ENCODE measurements at places on chromosomes 5 and 9. TPM values are rescaled to one million over a fixed set of nuclear protein-coding genes. Genes with fewer than 3 reads are reported as not detected.

DNA sequence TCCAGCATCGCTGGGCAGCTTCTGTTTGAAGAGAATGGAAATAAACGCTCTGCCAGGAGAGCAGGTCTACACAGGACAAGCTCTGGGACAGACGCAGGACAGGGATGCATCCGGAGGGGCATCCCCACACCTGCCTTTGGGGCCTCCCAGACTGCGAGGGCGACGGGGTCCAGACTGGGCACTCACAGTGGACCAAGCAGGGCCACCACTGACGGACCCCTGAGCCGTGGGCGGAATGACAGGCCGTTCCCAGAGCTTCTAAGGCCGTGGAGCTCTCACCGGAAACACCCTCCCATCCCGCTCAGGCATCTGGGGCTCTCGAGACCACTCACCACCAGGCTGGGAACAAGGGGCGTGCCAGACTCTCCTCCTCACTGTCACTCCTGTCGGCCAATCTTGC, 10.5 kb upstream of the TMEM250 start:
- H3K27ac ChIP-seq, result no peak overlapping the region
- H3K36me3 ChIP-seq, result no peaks in the 10 kb centered on the region
- H3K4me1 ChIP-seq, result peaks cover 20% of the 10 kb centered on the region
- H3K4me3 ChIP-seq, result no peak overlapping the region
- H3K27me3 ChIP-seq, result no peaks in the 10 kb centered on the region
- no peak for DNase-seq

DNA sequence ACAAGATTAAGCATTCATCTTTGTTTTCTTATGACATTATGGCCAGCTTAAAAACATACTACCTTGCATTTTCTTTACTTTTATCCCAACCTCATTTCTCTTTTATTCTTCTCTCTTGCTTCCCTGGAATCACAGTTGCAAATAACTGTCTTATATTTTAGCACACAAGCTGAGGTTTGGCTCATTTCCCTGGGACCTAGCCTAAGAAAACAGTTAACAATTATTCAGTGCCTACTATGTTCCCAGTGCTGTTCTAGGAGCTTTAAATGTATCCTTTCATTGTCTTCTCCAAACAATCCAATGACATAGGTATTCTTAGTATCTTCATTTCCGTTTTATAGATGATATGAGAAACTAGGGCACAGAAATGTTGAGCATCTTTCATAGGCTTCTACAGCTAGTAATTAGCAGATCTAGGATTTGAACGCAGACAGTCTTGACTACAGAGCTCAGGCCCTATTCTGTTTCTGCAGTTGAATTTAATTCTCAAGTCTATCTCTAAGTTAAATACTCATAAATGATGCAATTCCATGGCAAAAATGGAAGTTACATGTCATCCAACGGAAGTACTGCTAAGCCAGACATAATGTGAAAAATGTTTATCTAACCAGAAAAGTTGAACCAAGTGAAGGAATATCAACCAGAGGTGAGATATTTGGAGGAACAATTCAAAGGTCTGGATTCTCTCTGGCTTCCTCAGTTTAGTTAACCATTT, 52.3 kb upstream of the MTAP start:
- no peaks in the 10 kb centered on the region for H3K36me3 ChIP-seq
- no peak overlapping the region for H3K4me3 ChIP-seq
- no peak overlapping the region for H3K27ac ChIP-seq
- no peaks in the 10 kb centered on the region for H3K27me3 ChIP-seq

DNA sequence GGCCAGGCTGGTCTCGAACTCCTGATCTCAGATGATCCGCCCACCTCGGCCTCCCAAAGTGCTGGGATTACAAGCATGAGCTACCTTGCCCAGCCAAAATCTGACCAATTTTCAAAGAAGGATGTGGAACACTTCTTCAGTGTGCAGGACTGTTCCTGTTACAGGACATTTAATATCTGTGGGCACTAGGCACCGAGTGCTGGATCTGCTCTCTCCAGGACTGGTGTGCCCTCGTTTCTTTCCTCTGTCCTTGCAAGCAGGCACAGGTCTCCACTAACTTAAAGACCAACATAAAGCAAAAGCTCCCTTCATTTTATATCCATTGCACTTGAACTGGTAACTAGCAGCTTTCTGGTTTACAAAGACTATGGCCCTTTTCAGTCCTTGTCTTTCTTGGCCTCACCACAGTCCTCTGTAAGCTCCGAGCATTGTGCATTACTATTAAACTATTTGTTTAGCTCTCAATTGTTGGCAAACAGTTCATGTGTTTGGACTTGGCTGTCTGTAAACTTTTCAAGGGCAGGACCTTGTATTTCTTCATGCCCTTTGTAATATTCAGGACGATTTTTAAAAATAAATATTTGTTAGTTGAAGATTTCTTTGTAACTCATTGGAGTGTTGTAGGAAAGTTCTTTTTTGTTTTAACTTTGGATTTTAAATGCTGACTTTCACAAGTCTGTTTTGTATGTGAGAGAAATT, 37.3 kb downstream of the ARHGEF28 start:
- H3K4me3 ChIP-seq, result no peak overlapping the region
- no peak overlapping the region for H3K27ac ChIP-seq
- no peak for DNase-seq
- no peaks in the 10 kb centered on the region for H3K4me1 ChIP-seq
- no peaks in the 10 kb centered on the region for H3K36me3 ChIP-seq

DNA sequence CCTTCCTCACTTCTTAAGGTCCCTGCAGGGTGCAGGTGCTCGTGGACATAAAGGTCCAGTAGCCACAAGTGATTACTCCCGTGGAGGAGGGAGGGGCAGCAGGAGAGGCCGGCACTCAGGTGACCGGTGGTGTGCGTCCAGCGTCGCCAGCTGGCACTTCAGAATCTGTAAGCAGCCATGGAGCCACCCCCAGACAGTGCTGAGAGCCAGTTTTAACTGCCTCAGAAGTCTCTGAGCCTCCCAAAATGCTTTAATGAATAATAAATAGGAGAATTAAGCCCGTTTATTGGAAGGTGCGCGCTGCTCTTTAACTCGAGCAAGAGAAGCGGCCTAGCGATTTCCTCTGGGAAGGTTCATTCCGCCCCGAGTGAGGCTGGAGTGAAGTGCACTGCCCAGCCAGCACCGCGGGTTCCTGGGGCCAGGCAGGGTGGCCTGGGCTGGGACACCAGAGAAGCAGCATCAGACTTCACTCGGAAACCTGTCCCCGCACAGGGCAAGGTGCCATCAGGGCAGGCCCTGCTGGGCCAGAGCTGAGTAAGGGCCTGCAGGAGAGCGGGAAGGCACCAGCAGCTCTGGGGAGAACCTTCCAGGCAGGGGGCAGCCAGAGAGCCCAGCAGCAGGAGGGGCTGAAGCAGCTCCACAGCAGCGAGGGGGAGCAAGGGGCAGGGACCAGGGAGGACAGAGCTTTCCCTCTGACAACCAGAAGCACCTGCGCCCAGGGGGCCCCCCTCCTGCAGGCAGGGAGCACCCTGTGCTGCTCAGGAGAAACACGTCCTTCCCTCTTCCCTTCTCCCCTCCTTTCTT, 61.2 kb downstream of the VAV2 start:
- no peak overlapping the region for H3K4me3 ChIP-seq
- DNase-seq, result no peak
- no peak overlapping the region for H3K27ac ChIP-seq

- no peaks in the 10 kb centered on the region for H3K4me1 ChIP-seq
- no peaks in the 10 kb centered on the region for H3K27me3 ChIP-seq
These were observed 27.0 kb downstream of the CNOT8 start for GRCh38 chr5:154885439-154885838.

DNA sequence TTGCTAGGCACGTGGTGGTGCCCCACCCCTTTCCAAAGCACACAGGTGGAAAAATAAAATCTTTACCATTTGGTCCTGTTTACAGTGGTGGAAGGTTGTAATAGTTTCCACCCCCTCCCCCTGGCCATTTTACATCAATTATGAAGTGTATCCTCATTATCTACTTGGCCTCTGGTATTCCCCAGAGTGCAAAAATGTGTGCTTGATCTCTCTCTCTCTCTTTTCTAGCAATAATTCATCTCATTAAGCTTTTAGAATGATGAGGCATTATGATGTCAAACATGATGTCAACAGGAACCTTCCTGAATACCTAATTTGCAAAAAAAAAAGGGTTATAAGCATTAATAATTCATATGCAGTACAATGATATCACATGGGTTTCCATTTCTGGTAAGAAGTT, 3.1 kb downstream of the PDE8B start:
- no peaks in the 10 kb centered on the region for H3K36me3 ChIP-seq
- H3K27me3 ChIP-seq, result no peaks in the 10 kb centered on the region
- no peak overlapping the region for H3K4me3 ChIP-seq
- H3K27ac ChIP-seq, result no peak overlapping the region

DNA sequence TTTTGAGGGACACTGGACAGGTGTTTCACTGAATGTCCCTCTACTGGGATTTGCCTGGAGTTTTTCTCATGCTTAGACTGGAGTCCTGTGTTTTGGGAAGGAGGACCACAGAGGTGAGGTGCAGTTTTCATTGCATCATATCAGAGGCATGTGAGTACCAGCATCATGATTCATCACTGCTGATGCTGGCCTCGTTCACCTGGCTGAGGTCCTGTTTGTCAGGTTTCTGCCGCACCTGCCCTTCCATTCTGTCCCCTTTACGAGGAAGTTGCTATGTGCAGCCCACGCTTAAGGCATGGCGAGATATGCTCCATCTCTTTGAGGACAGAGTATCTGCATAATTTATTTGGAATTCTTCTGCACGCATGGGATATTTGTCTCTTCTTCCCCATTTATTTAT, 162.1 kb downstream of the TENT4A start:
- no peak overlapping the region for H3K27ac ChIP-seq
- no peaks in the 10 kb centered on the region for H3K36me3 ChIP-seq
- no peak for DNase-seq
- no peaks in the 10 kb centered on the region for H3K4me1 ChIP-seq
- H3K4me3 ChIP-seq, result no peak overlapping the region

DNA sequence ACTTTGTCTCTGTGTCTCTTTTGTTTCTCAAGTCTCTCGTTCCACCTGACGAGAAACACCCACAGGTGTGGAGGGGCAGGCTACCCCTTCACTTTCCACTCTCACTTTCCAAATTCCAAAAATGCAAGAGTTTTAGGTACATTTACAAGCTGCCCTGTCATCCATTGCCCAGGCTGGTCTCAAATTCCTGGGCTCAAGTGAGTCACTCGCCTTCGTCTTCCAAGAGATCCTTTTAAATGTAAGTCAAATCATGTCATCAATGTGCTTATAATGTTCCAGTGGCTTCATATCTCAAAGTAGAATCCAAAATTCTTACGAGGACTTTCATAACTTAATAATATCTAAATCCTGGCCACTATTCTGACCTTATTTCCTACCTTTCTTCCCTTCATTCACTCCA, 20.4 kb upstream of the UGCG start:
- no peak overlapping the region for H3K27ac ChIP-seq
- H3K27me3 ChIP-seq, result no peaks in the 10 kb centered on the region
- H3K36me3 ChIP-seq, result no peaks in the 10 kb centered on the region
- H3K4me3 ChIP-seq, result no peak overlapping the region
- H3K4me1 ChIP-seq, result no peaks in the 10 kb centered on the region

- no peaks in the 10 kb centered on the region for H3K36me3 ChIP-seq
- DNase-seq, result no peak
- H3K4me3 ChIP-seq, result no peak overlapping the region
- H3K4me1 ChIP-seq, result peaks cover 18% of the 10 kb centered on the region
These were observed 114.6 kb upstream of the ADAMTSL1 start for GRCh38 chr9:18359335-18359734.

GRCh38 chr5:92552206-92553160, 1028.5 kb downstream of the NR2F1-AS1 start:
- H3K4me3 ChIP-seq, result no peak overlapping the region
- H3K36me3 ChIP-seq, result no peaks in the 10 kb centered on the region
- DNase-seq, result no peak
- no peak overlapping the region for H3K27ac ChIP-seq

DNA sequence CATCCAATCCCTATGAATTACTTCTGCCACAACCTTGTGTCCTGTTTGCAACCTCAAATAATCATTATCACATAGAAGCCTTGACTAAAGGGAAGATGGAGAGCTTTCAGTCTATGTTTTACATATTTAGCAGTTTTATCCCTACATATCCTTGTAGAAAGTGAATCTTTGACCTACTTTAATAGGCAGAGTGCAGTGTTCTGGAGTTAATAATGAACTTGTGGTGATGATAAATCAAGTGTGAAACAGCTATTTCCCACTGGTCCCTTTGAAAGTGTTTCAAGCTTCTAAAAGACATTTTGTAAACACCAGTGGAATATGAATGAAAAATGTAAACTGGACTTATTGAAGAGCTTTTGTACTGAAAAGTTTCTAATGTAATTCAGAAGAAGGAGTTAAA, 406.7 kb downstream of the GABRG2 start:
- no peak for DNase-seq
- H3K4me1 ChIP-seq, result no peaks in the 10 kb centered on the region
- no peaks in the 10 kb centered on the region for H3K27me3 ChIP-seq

- peaks cover 61% of the 10 kb centered on the region for H3K36me3 ChIP-seq
- no peak for DNase-seq
- no peak overlapping the region for H3K4me3 ChIP-seq
- H3K4me1 ChIP-seq, result no peaks in the 10 kb centered on the region
- peak overlapping the region; percentile 75 for H3K27ac ChIP-seq
These were observed 21.2 kb downstream of the OTULIN start for GRCh38 chr5:14685757-14686156.

Gene GFI1B
- not detected for total RNA-seq

Gene SGCD
- 56.2 TPM for total RNA-seq

Gene MED27
- 15.3 TPM for total RNA-seq

Gene GLRA1
- total RNA-seq, result not detected

Gene NXNL2
- total RNA-seq, result not detected

Gene RPL12
- total RNA-seq, result 1,266 TPM

Gene OTULIN
- total RNA-seq, result 29.9 TPM

Gene SLC6A18
- not detected for total RNA-seq

Gene INSL4
- not detected for total RNA-seq

Data from right atrium auricular region (tissue), 2 donors.